Epithelial cell of esophagus (primary cell): ENCODE measurements at places on chromosomes 7 and 10.

DNA sequence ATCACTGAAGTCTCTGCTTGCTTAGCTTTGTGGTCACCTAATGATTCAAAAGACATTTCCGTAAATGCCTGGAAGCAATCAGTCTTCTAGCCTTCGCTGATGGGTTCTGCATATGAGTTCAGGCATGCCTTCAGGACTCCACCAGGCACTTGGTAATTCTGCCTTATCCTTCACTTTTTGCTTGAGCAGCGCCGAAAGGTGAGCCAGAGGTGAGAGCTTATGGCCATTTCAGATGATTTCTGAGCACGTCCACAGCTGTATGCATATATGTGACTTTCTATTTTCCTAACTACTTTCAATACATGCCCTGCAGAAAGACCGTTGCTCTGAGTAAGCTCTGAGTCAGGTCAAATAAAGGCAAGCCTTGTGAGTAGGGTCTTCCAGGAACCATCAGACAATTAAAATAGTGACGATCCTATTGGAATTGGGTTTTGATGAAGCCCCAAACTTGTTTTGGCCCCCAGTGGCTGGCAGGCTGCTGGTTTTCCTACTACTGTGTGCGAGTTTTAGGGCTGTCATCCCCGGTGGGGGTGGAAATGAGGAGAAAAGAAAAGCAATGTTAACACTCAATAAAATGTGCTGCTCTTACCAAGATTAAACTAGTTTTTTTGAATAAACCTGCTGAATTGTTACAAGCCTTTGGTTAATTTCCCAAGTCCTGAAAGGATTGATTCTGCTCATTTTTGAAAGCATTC lies 154.4 kb upstream of the AKR1E2 start:
- peak; percentile 90 for DNase-seq

DNA sequence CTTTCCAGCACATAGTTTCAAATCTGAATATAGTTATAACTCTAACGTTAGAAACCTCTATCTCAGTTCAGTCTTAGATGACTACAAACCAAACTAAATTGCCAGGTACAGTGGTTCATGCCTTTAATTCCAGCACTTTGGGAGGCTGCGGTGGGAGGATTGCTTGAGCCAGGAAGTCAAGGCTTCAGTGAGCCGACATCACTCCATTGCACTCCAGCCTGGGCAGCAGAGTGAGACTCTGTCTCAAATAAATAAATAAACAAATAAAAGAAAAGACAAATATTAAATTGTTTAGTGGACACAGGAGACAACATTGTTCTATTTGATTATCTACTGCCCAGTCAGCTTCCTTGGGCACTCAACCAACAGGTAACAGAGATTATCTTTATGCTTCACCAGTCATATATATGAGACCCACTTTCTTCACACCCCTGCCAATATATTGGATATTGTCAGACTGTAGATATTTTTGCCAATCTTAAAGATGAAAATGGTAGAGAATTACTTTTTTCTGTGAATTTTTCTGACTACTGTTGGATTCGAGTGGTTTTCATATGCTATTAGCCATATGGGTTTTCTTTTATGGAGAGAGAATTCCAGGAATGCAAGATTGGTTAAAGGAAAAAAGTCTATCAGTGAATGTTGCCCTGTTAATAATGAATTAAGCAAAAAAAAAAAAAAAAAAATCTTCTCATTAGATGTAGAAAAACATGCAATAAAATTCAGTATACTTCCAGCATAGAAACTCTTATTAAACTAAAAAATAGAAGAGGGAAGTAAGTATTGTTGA lies 16.0 kb downstream of the HDAC9 start:
- DNase-seq: no peak

GRCh38 chr7:107900496-107901015 lies 9.6 kb downstream of the DLD start:
- no peak for DNase-seq

DNA sequence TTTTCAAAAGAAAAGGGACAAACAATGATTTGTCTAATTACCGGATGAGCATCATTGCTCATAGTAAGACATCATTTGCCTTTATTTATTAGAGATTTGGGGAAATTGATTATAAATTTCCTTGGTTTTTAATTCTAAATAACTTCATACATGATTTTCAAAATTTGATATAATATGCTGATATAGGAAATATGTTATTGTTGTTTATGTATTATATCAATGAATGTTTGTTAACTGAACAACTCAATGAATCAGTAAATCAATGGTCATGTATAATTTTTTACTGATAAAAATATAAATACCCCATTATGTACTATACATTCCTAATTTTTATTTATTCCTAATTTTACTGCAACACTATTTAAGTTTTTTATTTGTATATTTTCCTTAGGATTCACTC lies 257.3 kb downstream of the TSPAN12 start:
- no peak for DNase-seq

GRCh38 chr10:111261081-111261615 lies 184.3 kb downstream of the ADRA2A start:
- no peak for DNase-seq

- no peak for DNase-seq
These were observed 254.3 kb downstream of the DYNC1I1 start for GRCh38 chr7:96026611-96027010.

DNA sequence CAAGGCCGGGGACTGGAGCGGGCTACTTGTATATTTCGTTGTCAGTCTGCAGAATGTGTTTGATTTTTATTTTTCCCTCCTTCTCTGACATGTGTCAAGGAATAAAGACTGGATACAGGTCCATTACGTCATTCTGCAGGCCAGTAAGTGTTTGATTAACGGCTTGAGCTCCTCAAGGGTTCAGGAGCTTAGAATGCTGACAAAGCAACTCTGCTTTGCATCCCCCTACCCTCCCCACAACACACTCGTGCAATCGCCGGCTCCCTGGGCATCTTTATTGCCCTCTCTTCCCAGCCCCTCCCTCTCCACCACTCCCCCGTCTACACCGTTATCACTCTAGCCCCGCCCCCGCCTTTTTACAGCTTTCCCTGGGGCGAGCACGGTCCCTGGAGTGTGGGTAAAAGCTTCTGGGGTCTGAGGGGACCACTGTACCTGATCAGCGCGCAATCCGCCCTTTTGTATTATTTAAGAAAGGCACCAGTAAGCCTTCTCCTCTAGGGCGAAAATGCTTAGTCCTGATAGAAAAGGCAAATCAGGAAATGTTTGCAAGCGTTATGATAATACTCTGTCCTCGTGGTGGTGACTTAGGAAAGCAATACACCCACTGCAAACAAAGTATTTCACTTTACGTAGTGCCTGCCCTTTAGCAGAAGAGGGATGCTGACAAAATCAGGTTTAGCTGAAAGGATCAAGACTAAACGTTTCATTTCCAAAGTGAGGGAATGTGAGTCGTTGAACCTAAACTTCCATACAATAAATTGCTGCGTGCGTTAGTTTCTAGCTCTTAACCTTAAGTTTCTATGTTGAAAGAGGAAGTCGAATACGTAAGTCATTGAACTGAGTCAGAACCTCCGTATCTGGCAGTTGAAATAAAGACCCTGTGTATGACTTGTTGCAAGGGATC lies 1.4 kb upstream of the CREB5 start:
- peak; percentile 76 for DNase-seq

DNA sequence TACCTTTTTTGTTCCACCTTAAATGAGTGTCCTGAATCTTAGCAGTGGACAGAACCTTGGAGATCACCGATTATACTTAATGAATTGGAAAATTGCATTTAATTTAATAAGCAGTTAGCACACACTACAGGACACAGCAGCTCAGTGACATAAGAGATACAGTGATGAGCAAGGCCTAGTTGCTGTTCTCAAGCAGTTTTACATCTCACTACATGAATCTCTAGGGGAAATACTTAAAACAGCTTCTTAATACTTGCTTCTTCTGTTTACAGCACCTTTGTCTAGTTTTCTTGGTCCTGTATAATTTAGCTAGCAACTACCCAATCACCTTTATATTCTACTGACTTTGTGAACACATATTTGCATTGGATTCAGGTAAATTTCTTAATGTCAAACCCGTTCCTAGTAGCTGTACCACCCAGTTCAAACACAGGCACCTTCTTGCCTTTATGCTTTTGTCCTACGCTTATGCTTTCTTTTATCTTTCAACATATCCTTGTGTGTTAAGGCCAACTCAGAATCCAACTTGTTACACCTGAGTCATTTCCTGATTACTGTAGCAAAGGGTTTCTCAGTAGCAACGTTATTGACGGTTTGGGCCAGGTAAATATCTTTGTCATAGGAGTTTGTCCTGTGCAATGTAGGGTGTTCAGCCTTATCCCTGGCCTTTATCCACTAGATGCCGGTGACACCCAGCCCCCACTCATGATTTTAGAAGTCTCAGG lies 1.8 kb downstream of the STAM start:
- peak; percentile 90 for DNase-seq

GRCh38 chr7:512146-512510 lies 7.5 kb downstream of the PDGFA start:
- no peak for DNase-seq

DNA sequence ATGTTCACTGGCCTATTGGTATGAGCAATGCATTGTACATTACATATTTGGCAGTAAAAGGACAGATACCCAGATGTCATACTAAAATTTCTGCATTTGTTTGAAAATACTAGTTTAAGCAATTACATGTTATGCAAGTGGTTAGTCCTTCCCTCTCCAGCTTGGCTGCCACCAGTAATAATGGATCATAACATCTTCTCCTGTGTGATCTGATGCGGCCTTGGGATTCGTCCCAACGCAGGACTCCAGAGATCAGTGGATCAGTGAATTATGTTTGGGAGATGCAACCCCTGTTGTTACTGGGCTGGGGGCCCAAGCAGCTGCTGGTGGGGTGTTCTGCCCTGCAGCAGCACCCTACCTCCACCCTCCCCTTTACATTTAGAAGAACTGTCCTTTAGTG lies 11.2 kb upstream of the PDK4 start:
- no peak for DNase-seq

GRCh38 chr7:100971111-100972001 lies 2.0 kb downstream of the MUC12 start:
- DNase-seq: no peak

GRCh38 chr7:140568021-140568813 lies 72.4 kb downstream of the DENND2A start:
- DNase-seq: no peak

DNA sequence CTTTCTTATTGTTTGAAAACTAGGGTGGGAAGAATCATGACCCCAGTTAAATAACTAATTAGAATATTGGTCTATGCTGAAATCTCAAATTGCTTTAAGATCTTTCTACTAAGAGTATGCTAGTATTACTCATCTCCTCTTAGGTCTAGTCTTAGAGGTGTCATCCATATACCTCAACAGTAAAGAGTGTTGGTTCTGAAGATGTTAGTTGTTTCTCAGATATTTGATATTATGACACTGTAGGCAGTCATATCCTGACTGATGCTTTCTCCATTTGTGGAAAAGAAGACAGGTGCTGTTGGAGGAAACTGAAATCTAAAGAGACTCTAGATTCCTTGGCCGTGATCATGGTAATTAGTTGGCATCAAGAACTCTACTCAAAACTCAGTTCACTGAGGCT lies 21.2 kb downstream of the BPGM start:
- DNase-seq: peak; percentile 70

DNA sequence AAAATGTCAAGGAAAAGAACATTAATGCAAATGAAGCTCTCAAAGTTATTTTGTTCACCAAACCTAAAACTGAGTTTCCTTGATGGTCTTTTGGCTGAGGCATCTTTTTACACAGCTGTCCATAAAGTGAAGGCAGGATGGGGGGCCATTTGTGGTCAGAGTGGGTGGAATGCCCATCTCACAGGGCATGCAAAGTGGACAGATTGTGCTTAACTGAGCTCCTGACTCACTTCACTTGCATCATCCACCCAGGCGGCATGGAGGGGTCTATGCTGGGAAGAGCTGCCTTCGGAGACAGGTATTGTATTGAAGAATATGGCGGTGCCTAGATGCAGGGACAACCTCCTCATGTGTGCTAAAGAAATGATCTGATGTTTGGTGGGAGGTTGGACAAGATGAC lies 905.3 kb downstream of the KCNMA1 start:
- DNase-seq: no peak

GRCh38 chr10:120887482-120887881 lies 36.3 kb downstream of the WDR11 start:
- DNase-seq: no peak

GRCh38 chr10:76236356-76236755 lies 804.9 kb downstream of the LRMDA start:
- no peak for DNase-seq

GRCh38 chr7:72308986-72309385 lies 103.2 kb downstream of the CALN1 start:
- DNase-seq: no peak

DNA sequence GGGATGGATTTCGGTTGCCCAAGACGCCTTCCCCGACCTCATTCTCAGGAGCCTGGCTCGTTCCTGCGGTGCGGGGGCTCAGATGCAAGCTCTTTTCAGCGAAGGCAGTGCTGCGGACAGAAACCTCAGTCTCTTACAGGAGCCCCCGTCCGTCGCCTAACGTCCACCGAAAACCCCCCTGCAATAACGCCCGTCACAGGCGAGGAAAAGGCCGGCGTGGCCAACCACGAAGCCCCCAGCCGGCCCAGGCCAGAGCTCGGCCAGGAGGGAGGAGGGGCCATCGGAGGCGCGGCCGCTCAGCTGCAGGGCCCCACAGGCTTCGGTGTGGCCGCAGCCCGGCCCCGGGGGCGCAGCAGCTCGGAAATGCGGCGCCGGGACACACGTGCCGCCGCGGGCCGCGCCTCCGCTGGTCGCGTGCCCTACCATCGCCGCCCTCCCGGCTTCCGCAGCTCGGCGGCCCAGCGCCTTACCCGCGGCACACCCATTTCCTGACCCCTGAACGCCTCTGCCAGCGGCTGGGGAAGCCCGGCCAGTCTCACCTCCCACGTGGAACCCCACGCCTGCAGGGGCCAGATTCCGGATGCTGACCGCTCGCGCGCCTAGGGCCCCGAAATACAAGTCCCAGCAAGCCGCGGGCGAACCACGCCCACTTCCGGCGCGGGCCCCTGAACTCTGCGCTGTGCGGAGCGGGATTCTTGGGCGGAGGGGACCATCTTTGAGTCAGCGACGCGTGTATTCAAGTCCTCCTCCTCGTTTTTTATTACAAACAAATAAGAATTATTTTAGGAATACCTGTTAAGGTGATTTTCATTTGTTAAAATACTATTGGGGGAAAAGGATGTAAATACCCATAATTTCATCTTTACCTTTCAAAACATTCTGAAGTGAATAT lies at the start of gene ZNF239:
TSS of gene ZNF239 (minus strand) at position 616 of the 892 bp plus-strand sequence. CDS start 16,537 bp downstream, outside the sequence.
- DNase-seq: peak; percentile 48

DNA sequence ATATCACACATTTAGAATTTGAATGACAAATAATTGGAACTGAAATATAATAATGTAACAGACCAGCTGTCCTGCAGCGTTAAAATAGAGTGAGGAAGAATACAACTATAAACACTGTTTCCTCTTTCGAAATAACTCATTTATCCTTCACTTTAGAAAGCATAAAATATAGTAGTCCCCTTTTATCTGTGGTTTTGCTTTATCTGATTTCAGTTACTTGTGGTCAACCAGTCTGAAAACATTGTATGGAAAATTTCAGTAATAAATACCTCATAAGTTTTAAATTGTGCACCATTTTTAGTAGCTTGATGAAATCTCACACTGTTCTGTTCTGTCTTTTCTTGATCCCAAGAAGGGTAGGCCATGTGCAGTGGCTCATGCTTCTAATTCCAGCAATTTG lies 31.7 kb downstream of the POLR1F start:
- no peak for DNase-seq
